ENCODE measurements at places on chromosomes 2 and 18. TPM values are rescaled to one million over a fixed set of nuclear protein-coding genes. Genes with fewer than 3 reads are reported as not detected.

ABHD1 gene
- not detected for total RNA-seq

GRCh38 chr18:9003406-9004100 lies 98.9 kb upstream of the NDUFV2 start:
- H3K4me1 ChIP-seq = peaks cover 22% of the 10 kb centered on the region
- DNase-seq = no peak
- no peaks in the 10 kb centered on the region for H3K36me3 ChIP-seq
- H3K27ac ChIP-seq = no peak overlapping the region

DNA sequence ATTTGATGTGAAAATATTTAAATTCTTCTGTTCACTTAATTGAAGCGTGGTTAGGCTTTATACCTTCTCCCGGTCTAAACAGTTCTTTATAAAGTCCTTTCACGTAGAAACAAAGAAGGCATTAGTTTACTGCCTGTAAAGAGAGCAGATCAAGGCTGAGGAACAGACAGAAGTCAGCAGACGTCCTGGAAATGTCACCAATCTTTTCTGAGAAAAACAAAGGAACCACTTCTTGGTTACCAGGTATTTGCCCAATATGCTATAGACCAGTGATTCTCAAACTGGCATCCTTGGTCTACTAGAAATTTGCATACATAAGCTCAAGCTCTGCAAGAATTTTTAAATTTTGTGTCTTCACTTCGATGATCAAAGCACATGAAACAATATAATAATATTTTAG lies 89.2 kb upstream of the STK17B start:
- H3K4me3 ChIP-seq = no peak overlapping the region
- no peak for DNase-seq
- no peaks in the 10 kb centered on the region for H3K36me3 ChIP-seq
- H3K27me3 ChIP-seq = no peaks in the 10 kb centered on the region

GRCh38 chr2:62296034-62296831 lies 100.3 kb downstream of the B3GNT2 start:
- H3K4me3 ChIP-seq = no peak overlapping the region
- no peak for DNase-seq
- H3K4me1 ChIP-seq = no peaks in the 10 kb centered on the region
- no peaks in the 10 kb centered on the region for H3K27me3 ChIP-seq
- no peaks in the 10 kb centered on the region for H3K36me3 ChIP-seq
- no peak overlapping the region for H3K27ac ChIP-seq

SP5 gene
- total RNA-seq = 4.3 TPM

THADA gene
- 14.1 TPM for total RNA-seq

POTEC gene
- not detected for total RNA-seq

DNA sequence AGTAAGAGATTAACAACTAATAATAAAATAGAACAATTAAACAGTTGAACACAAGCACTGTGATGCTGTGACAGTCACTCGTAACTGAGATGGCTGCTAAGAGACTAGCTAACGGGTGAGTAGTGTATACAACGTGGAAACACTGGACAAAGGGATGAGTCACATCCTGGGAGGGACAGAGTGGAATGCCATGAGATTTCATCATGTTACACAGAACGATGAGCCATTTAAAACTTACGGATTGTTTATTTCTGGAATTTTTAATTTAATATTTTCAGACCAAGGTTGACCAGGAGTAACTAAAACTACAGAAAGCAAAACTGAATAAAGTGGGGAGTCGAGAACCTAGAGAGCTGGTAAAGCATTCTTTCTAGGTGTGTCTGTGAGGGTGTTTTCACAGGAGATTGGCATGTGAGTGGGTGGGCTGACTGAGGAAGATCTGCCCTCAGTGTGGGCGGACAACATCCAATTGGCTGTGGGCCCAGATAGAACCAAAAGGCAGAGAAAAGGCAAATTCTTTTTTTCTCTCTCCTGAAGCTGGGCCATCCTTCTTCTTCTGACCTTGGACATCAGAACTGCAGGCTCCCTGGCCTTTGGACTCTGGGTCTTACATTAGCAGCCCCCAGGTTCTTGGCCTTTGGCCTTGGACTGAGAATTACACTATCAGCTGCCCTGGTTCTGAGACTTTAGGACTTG lies 14.6 kb downstream of the TMSB10 start:
- H3K4me3 ChIP-seq = peak overlapping the region; percentile 8
- peaks cover 46% of the 10 kb centered on the region for H3K4me1 ChIP-seq
- peak overlapping the region; percentile 100 for H3K27ac ChIP-seq
- no peaks in the 10 kb centered on the region for H3K36me3 ChIP-seq

DQX1 gene
- total RNA-seq = not detected

- H3K27me3 ChIP-seq = no peaks in the 10 kb centered on the region
- DNase-seq = no peak
- no peaks in the 10 kb centered on the region for H3K4me1 ChIP-seq
- no peaks in the 10 kb centered on the region for H3K36me3 ChIP-seq
Observed at GRCh38 chr2:8365331-8365910, 316.4 kb upstream of the ID2 start.

- DNase-seq = no peak
- peaks cover 23% of the 10 kb centered on the region for H3K4me1 ChIP-seq
- H3K27me3 ChIP-seq = no peaks in the 10 kb centered on the region
- H3K36me3 ChIP-seq = peaks cover 67% of the 10 kb centered on the region
- H3K27ac ChIP-seq = no peak overlapping the region
Observed at GRCh38 chr2:190889175-190889943, 8.7 kb downstream of the GLS start.

GRCh38 chr18:73511771-73512503 lies 635.7 kb downstream of the FBXO15 start:
- no peak overlapping the region for H3K4me3 ChIP-seq
- no peaks in the 10 kb centered on the region for H3K4me1 ChIP-seq
- no peak for DNase-seq
- no peaks in the 10 kb centered on the region for H3K27me3 ChIP-seq

LDLRAD4 gene
- total RNA-seq = 0.09 TPM

DNA sequence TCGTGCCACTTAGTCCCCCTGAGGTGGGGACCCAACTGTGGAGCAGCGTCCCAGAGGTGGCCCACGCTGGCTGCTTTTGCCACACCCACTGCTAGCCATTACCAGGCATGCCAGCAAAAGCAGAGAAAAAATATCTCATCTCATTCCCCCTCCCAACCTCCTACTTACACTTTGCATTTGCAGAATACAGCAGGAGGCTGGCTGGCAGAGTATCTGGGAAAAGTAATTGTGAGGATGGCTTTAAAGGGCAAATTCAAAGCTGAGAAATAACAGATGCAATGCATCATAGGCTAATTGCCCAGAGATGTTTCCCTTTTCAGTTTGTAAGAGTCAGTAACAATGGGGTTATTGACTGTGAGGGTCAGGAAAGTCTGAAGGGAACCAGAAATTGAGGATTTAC lies 438.1 kb upstream of the DSEL start:
- no peaks in the 10 kb centered on the region for H3K4me1 ChIP-seq
- H3K4me3 ChIP-seq = no peak overlapping the region
- no peaks in the 10 kb centered on the region for H3K36me3 ChIP-seq

GRCh38 chr2:231280846-231281245 lies 82.4 kb downstream of the ARMC9 start:
- no peaks in the 10 kb centered on the region for H3K27me3 ChIP-seq
- no peak for DNase-seq

DNA sequence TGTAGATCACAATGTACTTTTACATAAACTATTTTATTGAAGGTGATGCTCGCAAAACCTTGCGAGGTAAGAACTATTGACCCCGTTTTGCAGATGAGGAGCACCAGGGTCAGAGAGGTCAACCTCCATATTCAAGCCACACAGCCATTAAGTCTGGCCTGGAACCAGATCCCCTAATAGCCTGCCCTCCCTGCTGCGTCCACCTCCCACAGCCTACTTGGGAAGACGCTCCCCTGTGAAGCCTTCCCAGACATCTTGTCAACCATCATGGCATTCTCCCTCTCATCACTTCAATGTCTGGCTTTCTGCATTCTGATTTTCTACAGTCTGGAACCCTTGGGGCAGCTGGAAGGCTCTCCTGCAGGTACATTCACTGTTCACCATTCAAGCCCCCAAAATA lies 101.0 kb downstream of the TTC32 start:
- H3K4me1 ChIP-seq = peaks cover 29% of the 10 kb centered on the region
- no peak overlapping the region for H3K4me3 ChIP-seq
- H3K36me3 ChIP-seq = no peaks in the 10 kb centered on the region
- H3K27me3 ChIP-seq = no peaks in the 10 kb centered on the region

- no peak overlapping the region for H3K27ac ChIP-seq
- H3K4me3 ChIP-seq = no peak overlapping the region
- peaks cover 32% of the 10 kb centered on the region for H3K36me3 ChIP-seq
- DNase-seq = peak; percentile 41
- peaks cover 61% of the 10 kb centered on the region for H3K4me1 ChIP-seq
- no peaks in the 10 kb centered on the region for H3K27me3 ChIP-seq
Observed at GRCh38 chr2:237733677-237734300, 64.8 kb upstream of the RBM44 start.

DNA sequence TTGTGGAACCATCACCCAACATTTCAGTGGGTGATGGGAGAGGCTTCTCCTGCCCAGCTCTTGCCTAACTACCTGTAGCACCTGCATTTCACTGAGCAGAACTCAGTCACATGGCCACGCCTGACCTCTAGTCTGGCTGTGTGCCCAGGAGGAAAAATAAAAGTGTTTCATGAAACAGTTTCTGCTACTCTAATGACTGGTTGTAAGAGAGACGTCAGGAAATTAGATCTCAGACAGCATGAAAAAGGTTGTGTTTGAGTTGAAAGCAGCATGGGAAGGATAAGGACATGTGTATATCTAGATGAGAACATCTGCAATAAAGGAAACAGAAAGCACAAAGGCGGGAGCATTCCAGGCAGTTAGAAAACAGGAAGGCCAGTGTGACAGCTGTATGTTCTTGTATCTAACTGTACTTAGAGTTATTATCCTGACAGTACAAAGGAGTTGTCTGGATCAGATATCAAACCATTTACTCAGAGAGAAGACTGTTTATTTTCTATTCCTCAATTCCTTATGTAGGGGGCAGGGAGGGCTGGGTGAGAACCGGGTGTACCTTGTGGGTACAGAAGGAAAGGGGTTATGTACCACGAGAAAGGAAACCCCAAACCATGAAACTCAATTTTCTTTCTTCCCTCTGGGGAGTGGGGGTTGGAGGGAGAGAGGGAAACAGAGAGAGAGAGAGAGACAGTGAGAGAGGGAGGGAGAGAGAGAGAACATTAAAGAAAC lies 307.4 kb upstream of the VWC2L start:
- H3K36me3 ChIP-seq = no peaks in the 10 kb centered on the region
- no peak overlapping the region for H3K4me3 ChIP-seq
- H3K27ac ChIP-seq = no peak overlapping the region
- no peaks in the 10 kb centered on the region for H3K4me1 ChIP-seq
- H3K27me3 ChIP-seq = no peaks in the 10 kb centered on the region

- no peaks in the 10 kb centered on the region for H3K27me3 ChIP-seq
- no peak overlapping the region for H3K27ac ChIP-seq
- peaks cover 11% of the 10 kb centered on the region for H3K4me1 ChIP-seq
- peaks cover 39% of the 10 kb centered on the region for H3K36me3 ChIP-seq
Observed at GRCh38 chr18:9731380-9731779, 23.3 kb downstream of the RAB31 start.

- H3K36me3 ChIP-seq = no peaks in the 10 kb centered on the region
- H3K4me1 ChIP-seq = peaks cover 25% of the 10 kb centered on the region
- no peaks in the 10 kb centered on the region for H3K27me3 ChIP-seq
Observed at GRCh38 chr2:188243381-188243780, 48.3 kb upstream of the GULP1 start.

KYNU gene
- not detected for total RNA-seq

- no peaks in the 10 kb centered on the region for H3K27me3 ChIP-seq
- peaks cover 8% of the 10 kb centered on the region for H3K4me1 ChIP-seq
- no peaks in the 10 kb centered on the region for H3K36me3 ChIP-seq
- H3K4me3 ChIP-seq = no peak overlapping the region
- H3K27ac ChIP-seq = no peak overlapping the region
Observed at GRCh38 chr2:149023091-149023490, 15.4 kb upstream of the LYPD6B start.

GRCh38 chr2:218418717-218419458 lies at the start of gene VIL1:
TSS of gene VIL1 (plus strand) at chr2:218419123. CDS start at chr2:218423779, 4,656 bp downstream.
- no peak for DNase-seq
- no peak within 1 kb of the TSS for H3K4me3 ChIP-seq
- no peaks in the 10 kb centered on the region for H3K4me1 ChIP-seq
- no peak within 1 kb of the TSS for H3K27ac ChIP-seq
- H3K27me3 ChIP-seq = no peaks in the 10 kb centered on the region
- no peaks in the 10 kb centered on the region for H3K36me3 ChIP-seq

SLC5A7 gene
- total RNA-seq = not detected

- H3K4me1 ChIP-seq = peaks cover 12% of the 10 kb centered on the region
- no peak for DNase-seq
- no peak overlapping the region for H3K27ac ChIP-seq
- no peaks in the 10 kb centered on the region for H3K36me3 ChIP-seq
Observed at GRCh38 chr18:47987388-47987699, 56.9 kb upstream of the SMAD2 start.

- no peak overlapping the region for H3K27ac ChIP-seq
- H3K27me3 ChIP-seq = no peaks in the 10 kb centered on the region
- no peaks in the 10 kb centered on the region for H3K36me3 ChIP-seq
- no peak for DNase-seq
- no peaks in the 10 kb centered on the region for H3K4me1 ChIP-seq
Observed at GRCh38 chr2:109202486-109202885, 73.5 kb downstream of the SH3RF3 start.

GRCh38 chr2:178194600-178195389 lies 483 bp downstream of the OSBPL6 start:
- H3K4me1 ChIP-seq = peaks cover 24% of the 10 kb centered on the region
- no peak overlapping the region for H3K27ac ChIP-seq
- DNase-seq = peak; percentile 53
- peaks cover 9% of the 10 kb centered on the region for H3K36me3 ChIP-seq
- H3K4me3 ChIP-seq = peak overlapping the region; percentile 76
- peaks cover 22% of the 10 kb centered on the region for H3K27me3 ChIP-seq

GRCh38 chr2:113248997-113249770 lies 29.5 kb downstream of the PAX8 start:
- no peaks in the 10 kb centered on the region for H3K27me3 ChIP-seq
- H3K36me3 ChIP-seq = no peaks in the 10 kb centered on the region
- peak; percentile 82 for DNase-seq
- no peak overlapping the region for H3K4me3 ChIP-seq
- H3K4me1 ChIP-seq = peaks cover 25% of the 10 kb centered on the region

CBLN2 gene
- total RNA-seq = not detected

ALLC gene
- total RNA-seq = not detected

NCKAP1 gene
- total RNA-seq = 195 TPM

GRCh38 chr18:45635893-45636509 lies 20.7 kb downstream of the SLC14A2 start:
- H3K4me3 ChIP-seq = no peak overlapping the region
- H3K27ac ChIP-seq = no peak overlapping the region
- H3K27me3 ChIP-seq = peaks cover 9% of the 10 kb centered on the region
- no peaks in the 10 kb centered on the region for H3K36me3 ChIP-seq
- DNase-seq = no peak
- no peaks in the 10 kb centered on the region for H3K4me1 ChIP-seq

FBXO36 gene
- total RNA-seq = 3.8 TPM

GRCh38 chr18:55699233-55699765 lies 111.3 kb upstream of the TCF4 start:
- H3K4me3 ChIP-seq = no peak overlapping the region
- DNase-seq = no peak
- no peaks in the 10 kb centered on the region for H3K36me3 ChIP-seq
- H3K4me1 ChIP-seq = peaks cover 8% of the 10 kb centered on the region

BABAM2 gene
- 24.6 TPM for total RNA-seq

- H3K4me3 ChIP-seq = no peak overlapping the region
- no peak overlapping the region for H3K27ac ChIP-seq
- no peak for DNase-seq
Observed at GRCh38 chr2:162967147-162967546, 128.6 kb upstream of the KCNH7 start.

- no peaks in the 10 kb centered on the region for H3K36me3 ChIP-seq
- no peak for DNase-seq
- no peak overlapping the region for H3K27ac ChIP-seq
- H3K27me3 ChIP-seq = no peaks in the 10 kb centered on the region
- H3K4me1 ChIP-seq = no peaks in the 10 kb centered on the region
- H3K4me3 ChIP-seq = no peak overlapping the region
Observed at GRCh38 chr18:51339856-51340255, 142.4 kb upstream of the MEX3C start.

TLX2 gene
- total RNA-seq = not detected
